ENCODE measurements at places on chromosomes 12 and 14. TPM values are rescaled to one million over a fixed set of nuclear protein-coding genes. Genes with fewer than 3 reads are reported as not detected.

DNA sequence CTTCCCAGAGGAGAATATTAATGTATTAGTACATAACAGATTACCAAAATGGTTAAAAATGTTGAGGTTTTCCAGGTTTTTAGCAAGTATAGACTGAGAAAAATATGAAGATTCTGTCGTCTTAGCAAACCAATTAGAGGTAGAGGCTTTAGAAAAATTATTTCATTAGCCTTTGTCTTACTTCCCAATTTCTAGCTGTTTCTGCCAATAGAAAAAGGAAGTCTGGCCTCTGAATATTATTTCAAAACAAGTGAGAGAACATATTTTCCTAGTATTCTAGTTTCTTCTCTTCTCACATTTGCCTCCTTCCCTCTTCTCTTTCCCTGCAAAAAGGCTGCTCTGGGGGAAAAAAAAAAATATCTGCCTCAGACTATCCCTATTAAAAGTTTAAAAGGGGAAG, 16.4 kb downstream of the IPO8 start:
- no peak for DNase-seq

DNA sequence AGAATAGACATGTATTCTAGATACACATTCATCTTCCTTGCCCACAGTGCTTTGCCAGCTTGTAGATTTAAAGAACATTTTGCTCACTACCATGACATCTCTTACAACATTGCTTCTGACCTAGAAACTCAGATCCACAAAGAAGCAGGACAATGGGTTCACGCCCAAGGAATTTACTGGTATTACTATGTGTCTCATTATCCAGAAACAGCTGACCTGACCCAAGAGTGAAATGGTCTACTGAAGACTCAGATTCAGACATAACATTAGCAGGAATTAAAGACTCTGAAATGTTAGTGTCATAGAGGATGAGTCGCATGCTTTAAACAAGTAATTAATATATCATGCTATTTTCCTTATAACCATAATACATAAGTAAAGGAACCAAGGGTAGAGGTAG, 731.4 kb downstream of the GALC start:
- no peak for DNase-seq

GRCh38 chr12:50224026-50224692, 57.0 kb upstream of the CERS5 start:
- DNase-seq = no peak

DNA sequence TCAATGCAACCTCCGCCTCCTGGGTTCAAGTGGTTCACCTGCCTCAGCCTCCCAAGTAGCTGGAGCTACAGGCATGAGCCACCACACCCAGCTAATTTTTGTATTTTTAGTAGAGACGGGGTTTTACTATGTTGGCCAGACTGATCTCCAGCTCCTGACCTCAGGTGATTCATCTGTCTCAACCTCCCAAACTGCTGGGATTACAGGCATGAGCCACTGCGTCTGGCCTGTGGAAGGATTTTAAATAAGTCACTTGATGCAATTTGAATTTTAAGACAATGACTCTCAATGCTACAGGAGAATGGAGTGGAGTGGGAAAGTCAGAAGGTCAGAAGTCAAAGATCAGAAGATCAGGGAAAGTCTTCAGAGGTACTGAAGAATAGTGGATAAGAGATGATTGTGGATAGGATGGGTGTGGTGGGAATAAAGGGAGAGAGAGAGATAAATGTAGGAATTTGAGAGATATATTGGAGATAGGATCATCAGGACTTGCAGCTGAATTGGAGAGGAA, 15.4 kb downstream of the TMEM52B start:
- no peak for DNase-seq

- no peak for DNase-seq
These were observed 68.6 kb upstream of the PLEKHG7 start for GRCh38 chr12:92634202-92634601.

GRCh38 chr14:94921882-94922585, 152.1 kb upstream of the GSC start:
- DNase-seq = no peak

DNA sequence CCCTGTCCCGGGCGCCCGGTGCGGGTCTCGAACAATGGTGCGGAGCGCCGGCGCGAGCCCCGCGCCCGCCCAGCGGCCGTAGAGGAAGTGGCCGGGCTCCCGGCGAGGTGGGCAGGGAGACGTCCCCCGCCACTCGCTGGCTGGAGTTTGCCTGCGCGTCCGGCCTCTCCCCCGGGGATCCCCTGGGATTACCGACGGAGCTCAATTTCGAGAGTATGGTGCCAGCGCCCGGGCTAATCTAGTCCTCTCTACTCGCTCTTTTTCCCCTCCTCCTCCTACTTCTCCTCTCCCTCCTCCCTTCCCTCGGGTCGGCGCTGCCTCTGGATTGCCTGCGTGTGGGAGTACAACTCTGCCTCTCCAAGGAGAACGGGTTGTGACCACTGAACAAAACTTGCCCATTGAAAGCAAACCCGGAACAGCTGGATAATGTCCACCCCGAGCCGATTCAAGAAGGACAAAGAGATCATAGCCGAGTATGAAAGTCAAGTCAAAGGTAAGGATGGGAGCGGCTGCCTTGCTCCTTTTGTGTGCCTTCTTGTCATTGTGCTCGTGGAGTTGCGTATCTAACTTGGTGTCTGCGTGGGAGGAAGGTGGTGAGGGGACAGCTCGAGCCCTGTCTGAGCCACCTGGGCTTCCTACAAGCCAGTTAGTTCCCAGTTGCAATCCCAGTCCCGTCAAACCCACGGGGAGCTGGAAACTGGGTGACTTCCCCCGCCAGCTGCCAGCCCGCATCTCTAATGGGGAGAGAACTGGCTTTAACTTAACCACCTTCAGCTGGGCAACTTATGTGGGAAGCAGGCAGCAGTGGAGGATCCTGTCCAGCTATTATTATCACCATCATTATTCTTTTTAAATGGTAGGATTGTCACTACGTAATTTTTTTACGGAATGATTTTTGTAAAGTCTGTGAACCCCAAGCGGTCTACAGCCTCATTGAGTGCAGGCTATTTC, at the start of gene SRGAP1:
SRGAP1 (plus strand) TSS at position 310 of the 951 bp plus-strand sequence; CDS start at position 427, 117 bp downstream.
- DNase-seq = peak; percentile 27

DNA sequence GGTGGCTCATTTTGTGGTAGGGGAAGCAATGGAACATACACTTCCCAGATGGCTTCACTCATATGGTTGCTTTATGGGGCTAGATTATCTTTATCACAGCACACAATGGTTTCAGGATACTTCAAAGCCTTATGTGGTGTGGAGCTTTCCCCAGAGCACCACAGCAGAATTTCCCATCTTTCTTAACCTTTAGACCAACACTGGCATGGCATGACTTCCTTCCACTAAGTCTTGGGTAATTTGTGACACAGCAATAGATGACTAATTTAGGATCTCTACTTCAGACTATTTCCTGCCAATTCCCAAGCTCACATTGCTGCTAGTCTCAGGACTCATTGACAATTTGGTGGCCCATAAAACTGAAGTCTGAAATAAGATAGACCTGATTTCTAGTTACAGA, 36.9 kb upstream of the DCN start:
- DNase-seq = no peak

DNA sequence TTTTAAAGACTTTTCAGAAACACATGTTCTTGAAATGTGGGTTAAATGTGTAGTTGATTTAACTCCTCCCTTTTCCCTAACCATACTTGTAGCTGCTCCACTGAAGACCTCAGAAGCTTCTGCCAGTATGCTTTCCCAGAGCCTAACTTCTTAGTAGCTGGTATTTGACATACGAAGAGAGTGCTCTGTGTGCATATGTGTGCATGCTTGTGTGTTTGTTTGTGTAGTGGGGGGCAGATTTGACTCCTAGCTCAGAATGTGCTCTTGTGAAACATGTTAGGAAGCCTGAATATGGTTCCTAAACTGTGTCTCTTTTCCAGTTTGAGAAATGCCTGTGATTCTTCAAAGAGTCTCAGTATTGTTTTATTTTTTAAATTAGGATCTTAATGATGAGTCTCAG, 420.4 kb downstream of the PCNX1 start:
- no peak for DNase-seq

- no peak for DNase-seq
These were observed 123.7 kb downstream of the CRACR2A start for GRCh38 chr12:3629057-3629830.

GRCh38 chr14:37865719-37866549, 270.5 kb downstream of the TTC6 start:
- no peak for DNase-seq

- no peak for DNase-seq
These were observed 35.1 kb downstream of the SNAPC1 start for GRCh38 chr14:61797309-61797708.

GRCh38 chr14:63308723-63309317, 9.9 kb downstream of the GPHB5 start:
- no peak for DNase-seq

- no peak for DNase-seq
These were observed 56.5 kb downstream of the HSPB8 start for GRCh38 chr12:119235197-119235751.

- no peak for DNase-seq
These were observed 40.4 kb downstream of the ZFP36L1 start for GRCh38 chr14:68752271-68753006.

DNA sequence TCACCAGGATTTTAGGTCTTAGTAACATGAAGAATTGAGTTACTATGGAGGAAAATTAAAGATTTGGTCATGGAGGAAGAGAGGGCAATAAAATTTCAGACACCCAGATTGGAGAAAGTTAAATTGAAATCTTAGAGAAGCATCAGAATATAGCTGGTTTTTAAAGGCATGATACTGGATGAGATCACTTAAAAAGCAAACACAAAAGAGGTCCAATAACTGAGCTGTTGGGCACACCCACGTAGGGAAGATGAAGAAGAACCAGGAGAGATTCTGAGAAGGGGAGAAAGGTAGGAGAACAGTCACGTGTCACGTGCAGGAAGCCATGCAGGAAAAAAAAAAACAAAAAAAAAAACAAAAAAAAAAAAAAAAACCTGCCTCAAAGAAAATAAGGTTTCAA, 18.8 kb downstream of the CAPS2 start:
- no peak for DNase-seq

- DNase-seq = no peak
These were observed 10.6 kb downstream of the VWF start for GRCh38 chr12:6113691-6114475.

GRCh38 chr12:74111688-74112360, 425.8 kb upstream of the ATXN7L3B start:
- DNase-seq = no peak

GRCh38 chr14:72291908-72292688, 359.9 kb downstream of the RGS6 start:
- no peak for DNase-seq

DNA sequence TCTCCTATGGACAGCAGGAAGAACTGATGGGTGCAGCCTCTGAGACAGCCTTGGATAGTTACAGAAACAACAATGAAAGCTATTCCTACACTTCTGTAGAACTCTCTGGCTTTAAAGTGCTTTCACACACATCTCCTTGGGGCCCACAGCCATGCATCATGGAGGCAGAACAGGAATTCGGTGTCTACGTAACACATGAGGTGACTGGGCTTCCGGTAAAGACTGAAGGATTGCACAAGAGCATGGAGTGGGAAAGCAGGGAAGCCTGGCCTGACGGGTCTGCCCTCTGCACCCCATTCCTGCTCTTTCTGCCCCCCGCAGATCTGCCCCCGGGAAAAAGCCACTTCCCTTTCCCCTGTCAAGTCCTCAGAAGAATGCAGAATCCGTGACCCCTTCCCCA, 82.6 kb downstream of the VWF start:
- no peak for DNase-seq

- DNase-seq = no peak
These were observed 55.0 kb downstream of the OSBPL8 start for GRCh38 chr12:76504606-76505005.

- DNase-seq = no peak
These were observed 28.8 kb upstream of the GZMB start for GRCh38 chr14:24662753-24663152.

DNA sequence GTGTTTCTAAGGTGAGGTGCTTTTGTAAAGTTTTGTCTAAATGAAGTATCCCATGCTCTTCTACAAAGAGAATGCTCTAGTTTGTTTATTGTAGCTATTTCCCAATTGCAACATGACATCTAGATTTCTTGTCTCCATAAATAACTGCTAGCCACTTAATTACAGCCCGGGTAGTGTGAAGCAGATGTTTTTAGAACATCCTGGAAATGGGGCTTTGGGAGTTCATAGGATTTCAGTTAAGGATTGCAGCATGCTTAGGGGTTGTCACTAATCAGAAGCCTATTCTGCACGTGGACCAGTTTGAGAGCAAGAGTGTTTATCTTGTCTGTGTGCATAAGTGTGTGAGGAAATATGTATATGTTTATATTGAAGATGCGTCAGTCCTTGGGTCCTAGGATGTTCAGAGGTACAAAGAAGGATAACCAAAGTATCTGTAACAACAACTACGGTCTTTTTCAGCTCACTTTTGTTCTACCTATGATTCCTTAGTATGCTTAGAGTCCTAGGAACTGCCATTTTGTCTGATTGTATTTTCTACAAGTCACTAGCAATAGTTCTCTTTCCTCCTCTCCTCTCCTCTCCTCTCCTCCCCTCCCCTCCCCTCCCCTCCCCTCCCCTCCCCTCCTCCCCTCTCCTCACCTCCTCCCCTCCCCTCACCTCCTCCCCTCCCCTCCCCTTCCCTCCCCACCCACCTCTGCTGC, 135.3 kb downstream of the ACSS3 start:
- DNase-seq = no peak

GRCh38 chr12:66717036-66717673, 38.3 kb upstream of the GRIP1 start:
- DNase-seq = no peak

GRCh38 chr12:101935890-101936746, 58.7 kb downstream of the DRAM1 start:
- DNase-seq = no peak

GRCh38 chr12:107650977-107651376, 34.6 kb upstream of the PWP1 start:
- no peak for DNase-seq

DNA sequence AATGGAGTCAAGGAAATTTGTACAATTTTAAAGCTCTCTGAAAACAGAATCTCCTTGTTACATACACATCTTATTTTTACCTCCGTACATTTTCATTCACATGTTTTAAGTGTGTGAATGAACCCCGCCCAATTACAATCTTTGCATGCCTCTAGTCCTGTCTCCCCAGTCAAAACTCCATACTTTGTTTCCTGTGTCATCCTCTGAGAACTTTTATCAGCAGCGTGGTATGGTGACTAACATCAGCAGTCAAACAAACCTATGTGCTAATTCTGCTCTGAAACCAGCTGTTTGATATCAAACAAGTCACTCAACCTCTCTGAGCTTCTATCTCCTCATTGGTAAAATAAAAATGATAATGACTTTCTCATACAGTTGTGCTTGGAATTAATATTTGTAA, 15.8 kb upstream of the ERGIC2 start:
- DNase-seq = no peak

Gene MYH6
- not detected for total RNA-seq

Gene FLRT2
- total RNA-seq = 17.2 TPM

Gene KRT83
- not detected for total RNA-seq

Gene CFAP73
- total RNA-seq = not detected

Gene SOAT2
- total RNA-seq = not detected

Gene GAS2L3
- 17.4 TPM for total RNA-seq

Gene ADIPOR2
- 119 TPM for total RNA-seq

Gene RPAP3
- total RNA-seq = 10.5 TPM

Gene HOXC12
- not detected for total RNA-seq

Gene TCL1B
- total RNA-seq = not detected

Gene TRIM9
- 1.5 TPM for total RNA-seq

Gene GLT1D1
- total RNA-seq = 0.82 TPM

Gene CLEC12A
- total RNA-seq = 6.5 TPM

Gene TCTN2
- 6.5 TPM for total RNA-seq

Data from omental fat pad (tissue), 4 donors.